ENCODE measurements at places on chromosomes 3 and 15. TPM values are rescaled to one million over a fixed set of nuclear protein-coding genes. Genes with fewer than 3 reads are reported as not detected.

DNA sequence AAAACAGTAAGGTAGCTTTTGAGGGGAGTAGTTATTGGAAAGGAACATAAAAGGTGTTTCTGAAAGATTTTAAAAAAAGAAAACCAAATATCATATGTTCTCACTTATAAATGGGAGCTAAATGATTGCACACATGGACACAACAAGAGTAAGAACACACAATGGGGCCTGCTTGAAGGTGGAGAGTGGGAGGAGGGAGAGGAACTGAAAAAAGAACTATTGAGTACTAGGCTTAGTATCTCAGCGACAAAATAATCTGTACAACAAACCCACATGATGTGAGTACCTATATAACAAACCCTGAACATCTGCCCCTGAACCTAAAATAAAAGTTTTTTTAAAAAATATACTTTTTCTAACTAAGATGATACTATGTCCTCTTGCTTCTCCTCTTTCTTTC is 138.3 kb downstream of the CGGBP1 start:
- no peak for DNase-seq

GRCh38 chr3:71121429-71122167 is 461.9 kb downstream of the FOXP1 start:
- DNase-seq = no peak

The AGBL1 gene
- total RNA-seq = 0.04 TPM

The DPH3 gene
- total RNA-seq = 18.9 TPM

The SLC2A2 gene
- total RNA-seq = not detected

Data from heart right ventricle (tissue), 16 donors.